Left kidney (tissue), 8 donors: ENCODE measurements at places on chromosomes 3 and 15.

DNA sequence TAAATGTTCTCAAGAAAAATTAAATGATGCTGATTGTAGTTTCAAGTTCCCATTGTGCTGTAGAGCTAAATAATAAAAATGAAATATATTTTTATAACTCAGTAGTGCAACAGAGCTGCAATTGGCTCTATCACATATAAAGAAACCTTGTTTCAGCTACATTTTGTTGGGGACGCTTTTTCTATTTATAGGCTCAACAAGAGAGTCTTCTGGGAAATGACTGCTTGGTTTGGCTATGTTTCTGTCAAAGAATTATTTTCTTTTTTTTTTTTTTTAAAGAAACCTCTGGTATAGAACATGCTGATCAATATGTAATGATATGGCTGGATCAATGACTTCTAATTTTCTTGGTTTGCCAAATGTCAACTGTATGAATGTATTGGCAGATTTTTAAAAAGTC lies 76.5 kb downstream of the OTOL1 start:
- no peak for DNase-seq

- DNase-seq: no peak
These were observed 187.4 kb downstream of the ADAMTS17 start for GRCh38 chr15:100154338-100154737.

- DNase-seq: no peak
These were observed 163.4 kb downstream of the PTPRG start for GRCh38 chr3:61724801-61725200.

DNA sequence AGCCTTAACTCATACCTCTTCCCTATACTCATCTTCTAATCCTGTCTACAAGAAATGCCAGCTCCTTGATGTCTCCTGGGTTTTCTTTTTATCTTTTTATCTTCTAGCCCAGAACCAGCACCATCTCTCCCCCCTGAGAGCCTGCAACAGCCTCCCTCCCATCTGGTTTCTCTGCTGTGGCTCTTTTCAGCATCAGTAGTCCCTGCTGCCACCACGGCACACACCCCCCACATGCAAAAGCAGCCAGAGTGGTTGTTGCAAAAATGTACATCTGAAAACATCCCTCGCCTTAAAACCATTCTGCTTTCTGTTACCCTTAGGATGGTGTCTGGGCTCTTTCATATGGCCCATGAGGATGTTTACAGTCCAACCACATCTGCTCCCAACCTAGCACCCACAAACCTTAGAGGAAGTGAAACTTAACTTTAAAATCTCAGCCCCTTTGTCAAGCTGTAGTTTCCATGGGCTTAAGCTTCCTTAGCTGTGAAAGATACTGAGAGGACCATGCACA lies 775 bp downstream of the TTC21A start:
- no peak for DNase-seq

- no peak for DNase-seq
These were observed 43.5 kb upstream of the RNU6-1 start for GRCh38 chr15:67883234-67883773.

DNA sequence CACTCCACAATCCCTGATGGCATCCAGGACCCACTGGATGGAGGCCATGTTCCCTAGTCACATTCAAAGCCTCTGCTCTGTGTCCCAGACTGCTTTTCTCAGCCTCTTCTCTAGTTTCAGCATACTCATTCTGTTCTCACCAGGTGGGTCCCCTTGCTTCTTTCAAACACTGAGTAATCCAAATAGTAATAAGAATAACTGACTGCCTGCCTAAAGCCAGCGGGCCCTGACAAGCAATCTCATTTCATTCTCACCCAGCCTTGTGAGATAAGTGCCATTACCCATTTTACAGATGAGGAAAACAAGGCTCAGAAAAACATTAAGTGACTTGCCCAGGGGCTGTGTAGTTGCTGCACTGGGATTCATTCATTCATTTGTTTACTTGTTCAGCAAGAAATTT lies 25.4 kb downstream of the MAPKAPK3 start:
- DNase-seq: no peak

- no peak for DNase-seq
These were observed 2.9 kb upstream of the EPHB3 start for GRCh38 chr3:184558726-184559125.

DNA sequence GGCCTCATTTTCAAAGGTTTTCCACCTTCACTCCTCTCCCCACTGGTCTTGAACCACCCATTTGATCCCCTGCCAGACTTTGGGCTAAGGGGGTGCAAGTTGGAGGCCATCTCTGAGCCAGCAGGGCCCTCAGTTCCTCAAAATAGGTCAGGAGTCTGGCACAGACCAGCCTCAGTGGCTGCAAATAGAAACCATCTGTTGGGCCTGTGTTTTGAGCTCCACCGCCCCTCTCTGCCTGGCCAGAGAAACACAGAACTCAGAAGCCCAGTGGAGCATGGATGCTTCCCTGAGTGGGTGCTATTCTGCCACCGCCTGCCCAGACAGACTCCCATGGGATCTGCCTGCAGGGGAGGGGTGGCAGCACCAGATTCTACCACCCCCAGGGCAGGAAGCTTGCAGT lies 56.3 kb downstream of the CORO2B start:
- no peak for DNase-seq

DNA sequence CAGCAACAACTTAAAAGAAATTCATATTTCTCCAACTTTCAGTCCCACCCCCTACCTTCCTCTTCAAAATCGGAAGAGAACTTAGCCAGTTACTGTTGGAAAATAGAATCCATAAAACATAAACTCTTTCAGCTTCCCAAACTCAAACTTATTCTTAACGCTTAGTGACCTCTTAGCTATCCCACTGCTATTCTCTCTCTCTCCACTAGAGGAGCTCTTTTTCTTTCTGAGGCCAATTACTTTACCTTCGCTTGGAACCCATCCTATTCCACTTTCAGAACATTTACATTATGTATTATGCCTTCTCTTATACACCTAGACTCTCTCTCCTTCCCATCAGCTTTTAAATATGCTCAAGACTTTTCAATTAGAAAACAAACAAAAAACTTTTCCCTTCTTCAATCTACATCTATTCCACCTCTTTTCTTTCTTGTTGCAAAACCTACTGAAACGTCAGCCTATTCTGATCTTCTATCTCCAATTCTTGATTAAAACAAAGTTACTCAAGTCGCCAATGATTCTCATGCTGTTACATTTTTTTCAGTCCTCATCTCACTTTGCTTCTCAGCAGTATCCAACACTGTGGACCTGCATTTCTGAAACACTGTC lies 13.4 kb upstream of the GHSR start:
- DNase-seq: no peak

- DNase-seq: no peak
These were observed 6.8 kb downstream of the STOML1 start for GRCh38 chr15:73985101-73985873.

DNA sequence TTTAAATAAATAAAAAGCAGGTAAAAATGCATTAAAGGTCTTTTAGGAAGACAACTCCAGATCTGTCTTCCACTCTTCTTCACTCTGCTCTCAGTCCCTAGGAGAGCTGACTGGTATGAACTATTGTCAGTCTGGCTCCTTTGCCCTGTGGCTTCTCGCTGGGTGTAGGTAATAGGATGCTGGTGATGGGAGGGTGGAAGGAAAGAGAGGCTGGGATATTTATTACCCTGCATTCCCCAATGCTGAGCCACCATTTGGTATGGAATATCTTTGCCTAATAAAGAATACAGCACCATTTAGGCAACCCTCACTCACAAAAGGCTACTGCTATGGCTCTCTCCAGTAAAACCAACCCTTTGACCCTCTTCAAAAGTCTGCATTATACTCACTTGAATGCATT lies 326.9 kb downstream of the CNTN3 start:
- no peak for DNase-seq

GRCh38 chr15:88835119-88835518 lies 31.9 kb downstream of the ACAN start:
- DNase-seq: no peak

DNA sequence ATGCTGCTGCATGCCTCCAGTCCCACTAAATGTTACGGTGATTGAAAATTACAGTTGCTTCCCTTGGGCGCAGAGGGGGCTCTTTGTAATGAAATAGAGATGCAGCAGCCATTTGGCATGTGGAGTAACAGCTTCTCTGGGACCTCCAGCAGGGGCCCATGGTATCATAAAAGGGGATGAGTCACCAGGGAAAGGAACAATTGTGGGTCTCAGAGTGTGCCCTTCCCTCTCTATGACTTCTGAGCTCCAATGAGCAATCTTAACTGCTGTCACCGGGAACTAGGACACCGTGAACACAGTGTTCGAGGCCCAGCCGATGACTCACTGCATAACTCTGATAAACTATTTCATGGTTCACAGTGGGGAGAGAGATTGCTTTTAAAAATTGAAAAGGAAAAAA lies 164.8 kb upstream of the NUDT16 start:
- no peak for DNase-seq

DNA sequence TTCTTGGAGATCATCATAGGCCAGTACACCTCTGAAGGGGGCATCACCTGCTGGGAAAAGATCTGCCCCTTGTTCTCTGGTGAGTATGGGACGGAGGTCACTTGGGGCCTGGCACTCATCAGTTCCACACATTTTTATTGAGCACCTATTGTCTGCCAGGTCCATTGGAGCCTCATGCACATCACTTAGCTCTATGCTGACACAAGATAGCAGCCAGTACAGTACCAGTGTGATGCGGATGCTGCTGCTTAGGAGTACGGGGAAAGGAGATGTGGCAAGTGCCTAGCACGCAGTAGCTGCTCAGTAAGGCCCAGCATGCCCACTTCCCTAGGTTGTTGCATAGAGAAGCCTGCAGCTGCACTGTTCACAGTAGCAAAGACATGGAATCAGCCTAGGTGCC lies 43.4 kb downstream of the SLC6A6 start:
- DNase-seq: no peak

DNA sequence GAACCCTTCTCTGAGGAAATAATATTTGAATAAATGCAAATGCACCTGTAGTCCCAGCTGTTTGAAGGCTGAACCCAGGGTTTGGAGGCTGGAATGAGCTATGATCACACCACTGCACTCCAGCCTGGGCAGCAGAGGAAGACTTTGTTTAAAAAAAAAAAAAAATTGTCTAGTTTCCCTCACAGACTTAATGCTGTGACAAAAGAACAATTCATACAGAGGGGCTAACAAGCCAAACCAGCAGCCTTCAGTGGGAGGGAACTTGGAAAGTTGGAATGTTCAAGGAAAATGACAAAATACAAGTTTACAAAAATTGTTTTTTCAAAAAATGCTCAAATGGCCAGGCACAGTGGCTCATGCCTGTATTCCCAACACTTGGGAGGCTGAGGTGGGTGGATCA lies 228.0 kb upstream of the CGNL1 start:
- no peak for DNase-seq

DNA sequence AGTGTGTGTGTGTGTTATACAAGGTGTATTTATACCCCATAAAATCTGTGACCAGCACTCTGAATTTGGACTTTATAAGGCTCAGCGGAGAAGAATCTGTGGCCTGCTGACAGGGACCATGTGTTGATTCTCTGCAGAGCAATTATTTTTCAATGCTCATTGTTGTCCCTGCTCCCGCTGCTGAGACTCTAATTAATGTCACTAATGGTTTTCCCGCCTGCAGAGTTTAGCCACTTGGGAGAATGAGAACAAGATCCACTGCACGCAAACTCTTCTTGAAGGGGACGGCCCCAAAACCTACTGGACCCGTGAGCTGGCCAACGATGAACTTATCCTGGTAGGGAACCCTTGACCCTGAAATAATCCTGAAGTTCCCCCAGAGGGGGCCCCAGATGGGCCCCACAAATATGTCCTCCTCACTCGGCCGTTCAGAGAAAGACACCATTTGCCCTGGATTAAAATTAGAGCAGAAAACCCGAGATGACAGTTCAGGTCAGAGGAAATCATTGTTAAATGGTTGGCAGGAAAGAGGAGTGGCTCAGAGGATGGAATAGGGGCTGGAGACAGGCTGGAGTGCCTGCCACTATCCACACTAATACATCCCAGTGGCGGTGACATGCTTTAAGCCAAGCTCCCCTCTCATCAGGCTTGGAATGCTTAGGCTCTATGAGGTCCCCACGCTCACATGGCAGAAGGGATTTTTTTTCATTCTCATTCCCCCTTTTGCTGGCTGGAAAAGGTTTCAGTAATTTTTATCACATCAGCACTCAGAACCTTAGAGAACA lies 3.3 kb downstream of the CRABP1 start:
- no peak for DNase-seq

GRCh38 chr3:134369231-134369741 lies 5.0 kb downstream of the AMOTL2 start:
- DNase-seq: no peak

DNA sequence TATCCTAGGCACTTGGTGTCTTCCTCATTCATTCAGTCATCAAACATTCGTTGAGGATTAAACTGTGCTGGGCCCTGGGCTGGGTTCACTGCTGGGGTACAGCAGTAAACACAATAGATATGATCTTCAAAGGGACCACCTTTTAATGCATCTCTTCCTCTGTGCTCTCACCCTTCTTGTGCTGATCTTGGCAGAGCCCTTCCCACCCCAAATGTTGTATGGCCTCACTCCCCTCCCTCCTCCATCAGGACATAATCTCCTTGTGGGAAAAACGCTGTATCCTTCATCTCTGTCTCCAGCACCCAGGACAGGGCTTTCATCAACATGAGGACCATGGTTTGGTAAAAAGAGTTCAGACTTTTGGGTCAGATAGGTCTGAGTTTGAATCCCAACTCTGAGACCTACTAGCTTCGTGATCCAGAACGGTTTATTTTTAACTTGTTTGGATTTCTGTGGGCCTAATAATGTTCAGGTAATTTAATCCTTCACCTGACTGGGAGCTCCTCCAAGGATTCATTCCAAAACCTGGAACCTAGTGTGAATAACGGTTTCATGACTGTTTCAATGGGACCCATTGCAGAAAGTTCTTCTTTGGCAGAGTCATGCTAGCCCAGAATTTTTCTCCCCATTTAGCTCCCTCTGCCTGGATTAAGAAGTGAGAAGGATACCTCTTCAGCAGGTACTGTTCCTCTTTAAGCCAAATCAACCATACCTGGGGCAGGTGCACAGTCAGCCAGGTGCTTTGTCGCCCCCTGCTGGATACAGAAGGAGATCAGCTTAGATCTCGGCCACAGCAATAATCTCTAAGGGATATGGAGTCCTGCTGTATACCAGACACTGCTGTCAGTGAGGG lies 5.2 kb upstream of the WNT7A start:
- no peak for DNase-seq

DNA sequence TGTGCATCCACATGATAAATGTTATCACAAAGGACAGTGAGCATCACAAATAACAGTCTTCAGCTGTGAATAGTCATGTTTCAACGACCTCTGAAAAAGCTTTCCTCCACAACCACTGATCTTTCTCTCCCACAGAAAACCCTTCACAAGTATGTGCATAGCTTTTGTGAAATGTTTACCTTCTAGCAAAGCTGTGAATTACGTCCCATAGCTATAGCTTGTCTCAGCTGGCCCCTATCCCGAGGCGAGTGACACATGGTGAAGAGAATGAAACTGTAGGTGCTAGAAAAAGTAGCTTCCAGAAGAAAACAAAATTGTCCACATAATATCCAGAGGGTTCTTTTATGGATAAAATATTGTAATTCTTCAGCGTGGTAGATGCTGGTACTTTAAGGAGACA lies 182.0 kb downstream of the FGF12 start:
- DNase-seq: no peak
